Fibroblast of the aortic adventitia (primary cell): ENCODE measurements at places on chromosomes 1 and 21. TPM values are rescaled to one million over a fixed set of nuclear protein-coding genes. Genes with fewer than 3 reads are reported as not detected.

DNA sequence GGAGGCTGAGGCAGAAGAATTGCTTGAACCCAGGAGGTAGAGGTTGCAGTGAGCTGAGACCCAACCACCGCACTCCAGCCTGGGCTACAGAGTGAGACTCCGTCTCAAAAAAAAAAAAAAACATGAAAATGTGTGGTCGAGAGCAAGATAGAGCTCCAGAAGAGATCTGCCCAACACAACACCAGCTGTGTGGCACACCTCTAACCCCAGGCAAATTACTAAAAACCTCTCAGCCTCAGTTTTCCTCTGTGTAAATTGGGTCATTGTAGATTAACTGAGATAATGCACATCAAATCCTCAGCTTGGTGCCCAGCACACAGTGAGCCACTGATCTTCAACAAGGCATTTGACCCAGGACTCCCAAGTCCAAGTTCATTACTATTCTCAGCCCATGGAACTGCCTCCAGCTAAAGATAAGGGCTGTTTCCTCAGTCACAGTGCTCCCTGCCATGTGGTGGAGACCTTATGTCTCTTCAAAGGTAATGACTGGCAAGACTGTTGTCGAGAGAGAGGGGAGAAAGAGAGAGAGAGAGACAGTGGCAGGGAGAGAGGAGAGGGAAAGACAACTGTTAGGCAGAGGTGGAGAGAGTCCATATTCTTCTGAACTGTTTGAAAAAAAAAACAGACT, 58.1 kb downstream of the PTP4A2 start:
- no peak for DNase-seq

GRCh38 chr1:1260843-1261560, 12.7 kb downstream of the UBE2J2 start:
- no peak for DNase-seq

DNA sequence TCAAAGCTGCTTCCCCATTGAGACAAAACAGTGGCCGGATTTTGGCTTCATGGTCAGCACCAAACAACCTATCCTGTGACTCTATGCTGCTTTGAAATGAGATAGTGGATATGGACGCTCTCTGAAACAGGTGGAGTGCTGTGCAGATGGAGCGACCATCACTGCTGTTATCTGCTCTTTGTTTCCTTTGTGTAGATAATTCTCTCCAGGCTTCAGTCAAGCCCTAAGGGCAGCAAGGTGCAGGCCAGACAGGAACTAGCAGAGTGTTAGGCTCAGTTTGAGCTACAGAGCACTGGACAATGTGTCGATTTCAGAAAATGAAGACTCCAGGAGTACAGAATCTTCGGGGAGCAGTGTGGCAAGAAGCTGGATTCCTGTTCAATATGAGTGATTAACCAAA, 4.8 kb upstream of the IRF6 start:
- no peak for DNase-seq

DNA sequence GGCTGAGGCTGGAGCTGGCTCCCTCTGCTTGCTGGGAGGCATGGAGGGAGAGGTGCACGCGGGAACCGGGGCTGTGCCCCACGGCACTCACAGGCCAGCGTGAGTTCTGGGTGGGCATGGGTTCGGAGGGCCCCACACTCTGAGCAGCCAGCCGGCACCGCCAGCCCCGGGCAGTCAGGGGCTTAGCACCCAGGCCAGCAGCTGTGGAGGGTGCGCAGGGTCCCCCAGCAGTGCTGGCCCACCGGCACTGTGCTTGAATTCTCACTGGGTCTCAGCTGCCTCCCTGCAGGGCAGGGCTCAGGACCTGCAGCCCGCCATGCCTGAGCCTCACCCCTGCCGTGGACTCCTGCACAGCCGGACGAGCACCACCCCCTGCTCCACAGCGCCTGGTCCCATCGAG, 164.9 kb upstream of the PLD5 start:
- no peak for DNase-seq

GRCh38 chr1:205009670-205010069, 33.3 kb upstream of the CNTN2 start:
- DNase-seq, result no peak

GRCh38 chr1:12251442-12251841, 21.6 kb downstream of the VPS13D start:
- DNase-seq, result peak; percentile 32

- no peak for DNase-seq
Observed at GRCh38 chr1:54009406-54009805, 8.6 kb downstream of the LDLRAD1 start.

DNA sequence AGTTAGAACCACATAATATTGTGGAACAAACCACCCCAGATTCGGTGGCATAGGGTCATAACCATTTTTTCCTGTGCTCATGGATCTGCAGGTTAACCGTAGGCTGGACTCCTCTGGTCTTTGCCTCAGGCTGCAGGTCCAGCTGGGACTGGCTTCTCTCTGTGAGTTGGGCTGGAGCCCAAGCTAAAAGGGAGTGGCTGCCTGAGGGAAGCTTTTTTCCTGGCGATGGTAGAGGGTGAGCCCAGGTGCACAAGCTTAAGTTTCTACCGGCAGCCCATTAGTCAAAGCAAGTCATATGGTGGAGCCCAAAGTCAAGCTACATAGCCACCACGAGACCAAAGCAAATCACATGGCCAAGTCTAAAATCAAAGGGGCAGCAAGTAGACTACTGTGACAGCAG, 13.8 kb downstream of the EPHX4 start:
- DNase-seq, result no peak

DNA sequence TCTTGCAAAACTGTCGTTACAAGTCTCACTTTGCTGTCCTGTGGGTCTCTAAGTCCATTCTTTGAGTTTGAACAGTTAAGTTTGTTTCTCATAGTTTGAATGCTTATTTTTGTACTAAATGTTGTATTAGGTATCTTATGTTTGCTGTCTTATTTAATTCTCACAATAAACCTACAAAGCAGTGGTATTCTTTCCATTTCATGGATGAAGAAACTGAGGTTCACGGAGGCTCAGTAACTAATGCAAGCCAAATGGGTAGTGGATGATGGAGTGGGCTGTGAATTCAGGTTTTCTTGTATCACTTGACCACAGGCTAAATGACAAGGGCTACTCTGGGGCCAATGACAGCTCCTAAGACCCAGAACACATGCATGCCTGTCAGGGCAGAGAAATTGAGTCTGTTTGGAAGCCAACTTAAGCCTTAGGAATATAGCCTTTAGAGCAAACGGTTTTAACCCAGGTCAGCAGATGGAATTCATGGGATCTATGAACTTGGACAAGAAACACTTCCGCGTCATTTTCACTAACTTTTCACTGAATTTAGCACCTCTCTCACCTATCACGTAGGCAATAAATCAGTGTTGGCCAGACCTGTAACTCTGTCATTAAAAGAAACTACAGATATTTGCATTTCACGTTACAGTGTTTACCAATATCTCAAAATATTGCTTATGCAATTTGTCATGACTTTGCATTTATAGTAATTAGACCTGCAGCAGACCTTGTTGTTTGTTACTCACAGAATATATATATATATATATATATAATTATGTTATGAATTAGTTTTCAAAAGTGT, 67.1 kb upstream of the TLR5 start:
- no peak for DNase-seq

DNA sequence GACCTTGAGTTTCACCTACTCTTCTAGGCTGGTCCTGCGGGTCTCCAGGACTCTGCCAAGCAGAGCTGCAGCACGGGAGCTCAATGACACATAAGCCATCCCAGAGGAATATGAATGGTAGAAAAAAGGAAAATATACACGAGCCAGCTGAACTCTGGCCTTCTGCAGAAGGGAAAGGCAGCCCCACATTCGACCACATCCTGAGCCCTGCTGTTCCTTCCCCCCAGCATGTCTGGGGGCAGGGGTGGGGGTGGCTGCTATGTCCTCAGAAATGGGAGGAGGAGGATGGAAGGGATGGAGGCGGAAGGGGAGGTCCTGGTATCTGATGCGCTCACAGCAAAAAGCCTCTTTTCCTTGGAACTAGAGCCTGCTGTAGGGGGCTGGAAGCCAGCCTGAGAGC, 12.1 kb upstream of the KDF1 start:
- DNase-seq, result no peak

- peak; percentile 100 for DNase-seq
Observed at GRCh38 chr1:116990612-116991151, 10.9 kb upstream of the CD101 start.

DNA sequence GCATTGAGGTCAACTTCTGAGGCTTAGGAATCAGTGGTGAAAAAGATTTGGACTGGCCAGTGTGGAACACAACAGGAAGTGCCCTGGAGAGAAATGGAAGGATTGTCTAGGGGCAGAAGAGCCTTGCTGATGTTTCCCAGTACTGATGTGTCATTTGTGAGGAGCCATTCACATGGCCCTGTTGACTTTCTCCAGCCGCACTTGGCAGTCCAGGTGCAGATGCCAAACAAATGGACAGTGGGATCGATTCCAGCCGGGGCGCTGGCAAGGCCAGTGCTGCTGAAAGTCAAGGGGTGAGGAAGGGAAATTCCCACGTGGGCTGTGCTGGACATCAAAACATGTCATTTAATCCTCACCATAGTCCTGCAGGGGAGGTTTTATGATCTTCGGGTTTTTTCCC, 4.9 kb upstream of the TRIM63 start:
- DNase-seq, result no peak

- DNase-seq, result no peak
Observed at GRCh38 chr21:34730756-34731445, 62.1 kb downstream of the CLIC6 start.

GRCh38 chr1:59516881-59517280, 220.0 kb downstream of the FGGY start:
- peak; percentile 18 for DNase-seq

- peak; percentile 99 for DNase-seq
Observed at GRCh38 chr21:42939582-42940413, 14.4 kb upstream of the ERVH48-1 start.

GRCh38 chr1:110880708-110881374, 7.9 kb downstream of the CD53 start:
- DNase-seq, result no peak

- no peak for DNase-seq
Observed at GRCh38 chr1:23460519-23460918, 23.5 kb downstream of the ASAP3 start.

DNA sequence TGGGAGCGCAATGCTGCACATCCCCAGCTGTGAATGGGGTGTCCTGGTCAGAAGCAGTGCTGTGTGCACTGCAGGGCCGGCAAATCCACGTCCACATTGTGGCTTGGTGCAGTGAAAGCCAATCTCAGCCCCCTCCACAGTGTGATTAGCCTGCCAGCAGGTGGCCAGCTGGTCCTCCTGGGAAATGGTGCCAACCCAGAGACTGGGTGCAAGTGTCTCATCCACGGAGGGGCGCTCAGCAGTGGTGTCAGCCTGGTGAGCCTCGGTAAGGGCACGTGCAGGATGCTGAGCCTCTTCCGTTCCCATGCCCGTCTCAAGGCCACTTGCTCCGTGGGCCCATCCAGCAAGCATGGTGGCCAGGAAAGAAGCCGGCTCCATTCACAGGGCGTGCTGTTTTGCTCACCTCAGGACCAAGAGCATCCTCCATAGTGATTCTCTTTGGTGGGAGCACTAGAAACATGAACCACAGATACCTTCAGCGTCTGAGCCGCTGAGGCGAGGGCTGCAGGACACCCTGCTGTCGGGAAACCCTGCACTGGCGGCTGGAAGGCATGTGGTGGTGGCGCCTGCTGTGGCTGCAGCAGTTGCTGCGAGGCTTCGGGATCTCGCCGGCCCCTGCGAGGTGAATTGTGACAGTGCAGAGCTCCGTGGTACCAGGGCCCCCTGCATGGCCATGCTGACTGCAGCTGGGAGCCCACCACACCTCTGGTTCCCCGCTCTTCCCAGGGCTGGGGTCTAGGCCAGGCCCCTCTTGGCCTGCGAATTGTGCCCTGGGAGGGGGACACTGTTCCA, 2.0 kb upstream of the SMYD3 start:
- DNase-seq, result no peak

DNA sequence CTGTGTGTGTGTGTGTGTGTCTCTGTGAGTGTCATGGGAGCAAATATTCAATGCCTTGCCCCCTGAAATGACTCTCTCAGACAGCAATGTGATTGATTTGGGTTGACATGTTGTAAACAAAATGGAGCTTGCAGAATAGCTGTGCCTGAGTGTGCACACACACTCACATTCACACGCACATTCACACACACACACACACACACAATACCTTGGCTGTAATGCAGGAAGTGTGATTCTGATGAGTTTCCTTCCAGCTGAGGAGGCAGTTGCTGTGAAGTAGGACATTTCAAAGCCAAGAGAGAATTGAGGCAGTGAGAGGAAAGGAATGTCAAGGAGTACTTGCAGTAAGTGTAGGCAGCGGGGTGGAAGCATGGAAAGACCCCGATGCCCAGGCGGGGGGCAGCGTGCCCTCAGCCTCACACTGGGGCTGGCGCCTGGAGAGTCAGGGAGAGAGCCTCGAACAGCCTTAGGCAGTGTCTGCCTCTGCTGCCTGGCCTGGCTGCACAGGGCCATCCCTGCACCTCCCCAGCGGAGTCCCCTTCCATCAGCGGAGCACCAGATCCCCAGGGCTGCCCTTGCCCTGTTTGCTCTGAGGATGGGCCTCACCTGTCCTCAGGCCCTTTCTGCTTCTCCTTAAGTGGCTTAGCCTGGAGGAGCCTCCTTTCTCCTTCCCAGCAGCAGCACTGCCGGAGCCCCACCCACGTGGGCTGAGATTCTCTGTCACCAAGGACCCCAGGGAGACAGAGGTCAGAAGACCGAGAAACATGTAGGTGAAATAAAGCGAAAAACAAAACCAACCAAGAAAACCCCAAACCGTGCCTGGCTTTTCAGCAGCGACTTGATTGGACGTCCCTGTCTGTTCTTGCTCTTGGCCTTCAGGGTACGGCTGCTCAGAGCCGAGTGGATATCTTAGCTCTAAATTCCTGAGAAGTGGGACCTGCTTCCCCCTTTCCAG, 9.2 kb downstream of the VASH2 start:
- DNase-seq, result no peak

DNA sequence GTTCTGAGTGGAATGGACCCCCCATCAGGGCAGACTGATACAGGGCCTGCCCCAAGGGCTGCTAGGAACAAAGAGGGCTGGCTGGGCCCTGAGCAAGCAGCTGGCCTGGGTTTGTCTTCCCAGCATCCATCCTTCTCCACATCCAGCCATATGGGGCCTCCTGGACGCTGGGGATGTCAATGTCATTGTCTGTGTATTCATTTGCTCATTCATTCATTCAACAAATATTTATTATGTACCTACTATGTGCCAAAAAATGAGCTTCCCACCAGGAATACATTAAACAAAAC, 15.6 kb upstream of the ECE1 start:
- DNase-seq, result no peak

GRCh38 chr21:16956824-16957223, 556.0 kb upstream of the CXADR start:
- no peak for DNase-seq

GRCh38 chr1:39576016-39576657, 453 bp downstream of the PABPC4 start:
- DNase-seq, result no peak

KRTAP21-2 gene
- total RNA-seq, result not detected in 2 replicates

ITLN2 gene
- 3.8 TPM in 1 of 2 replicates, not detected in the other for total RNA-seq

RORC gene
- not detected in 2 replicates for total RNA-seq

NPHS2 gene
- not detected in 2 replicates for total RNA-seq

UBL4B gene
- total RNA-seq, result not detected in 2 replicates

NEGR1 gene
- 1.1 and 20.7 TPM in 2 replicates for total RNA-seq

NPPA gene
- not detected in 2 replicates for total RNA-seq

DNASE2B gene
- total RNA-seq, result not detected in 2 replicates

CASP9 gene
- 5.2 and 7.1 TPM in 2 replicates for total RNA-seq

IFNLR1 gene
- total RNA-seq, result 0.36 TPM in 1 of 2 replicates, not detected in the other
